MCF 10A (cell line): ENCODE measurements at places on chromosomes 2 and 18.
A peak's percentile ranks its signal among the peaks of the same experiment; 100 is the strongest.

- no peak for DNase-seq
Measured at GRCh38 chr2:73964223-73964622, 20.5 kb upstream of the TET3 start.

- no peak for DNase-seq
Measured at GRCh38 chr18:9333441-9334328, 888 bp upstream of the TWSG1 start.

GRCh38 chr2:235468978-235469655 is 24.7 kb upstream of the AGAP1 start:
- peak; percentile 95 for DNase-seq

DNA sequence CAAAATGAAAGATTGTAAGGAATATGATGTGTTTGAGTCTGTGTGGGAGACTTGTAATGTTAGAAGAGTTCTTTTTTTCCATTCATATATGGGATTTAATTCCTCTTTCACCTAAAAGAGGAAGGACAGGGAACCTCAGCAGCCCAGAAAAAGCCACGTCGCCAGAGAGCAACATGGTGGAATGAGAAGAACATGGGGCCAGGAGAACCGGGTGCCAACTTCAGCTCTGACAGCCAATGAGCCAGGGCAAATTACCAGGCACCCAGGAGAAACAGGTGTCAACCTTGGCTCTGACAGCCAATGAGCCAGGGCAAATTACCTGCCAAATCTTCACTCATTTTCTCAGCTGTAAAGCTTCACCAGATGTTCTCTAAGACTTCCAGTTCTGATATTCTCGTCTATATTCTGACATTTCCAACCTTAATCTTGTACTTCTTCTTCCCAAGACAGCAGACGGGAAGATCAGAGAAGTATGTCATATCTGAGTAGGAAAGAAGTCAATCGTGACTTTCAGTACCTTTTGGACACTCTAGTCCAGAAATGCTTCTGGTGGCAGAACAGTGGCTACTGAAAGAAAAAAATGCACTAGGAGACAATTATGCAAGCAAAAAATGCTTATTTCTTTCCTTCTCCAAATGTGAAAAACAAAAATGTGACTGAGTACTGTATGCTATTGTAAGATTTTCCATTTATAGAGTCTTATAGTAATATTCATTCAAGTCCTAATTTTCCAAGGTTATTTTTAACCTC is 79.2 kb upstream of the COL5A2 start:
- DNase-seq = no peak

DNA sequence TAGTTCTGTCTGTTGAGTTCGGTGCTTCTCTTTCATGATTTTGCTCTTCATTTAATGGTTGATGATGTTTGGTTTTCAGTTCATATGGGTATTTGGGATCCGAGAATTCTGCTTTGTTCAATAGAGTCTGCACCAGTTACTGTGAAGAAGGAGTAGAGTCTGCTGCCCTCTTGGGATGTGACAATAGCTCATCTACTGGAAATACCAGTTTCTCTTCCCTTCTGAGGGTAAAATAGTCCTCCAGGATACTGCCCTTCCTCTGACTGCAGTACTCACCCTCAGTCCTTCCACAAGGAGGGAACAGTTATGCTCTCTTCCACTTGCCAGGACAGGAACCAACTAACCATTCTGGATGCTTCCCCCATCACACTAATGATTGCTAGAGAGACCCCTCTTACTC is 12.5 kb upstream of the TNFAIP6 start:
- DNase-seq = no peak

DNA sequence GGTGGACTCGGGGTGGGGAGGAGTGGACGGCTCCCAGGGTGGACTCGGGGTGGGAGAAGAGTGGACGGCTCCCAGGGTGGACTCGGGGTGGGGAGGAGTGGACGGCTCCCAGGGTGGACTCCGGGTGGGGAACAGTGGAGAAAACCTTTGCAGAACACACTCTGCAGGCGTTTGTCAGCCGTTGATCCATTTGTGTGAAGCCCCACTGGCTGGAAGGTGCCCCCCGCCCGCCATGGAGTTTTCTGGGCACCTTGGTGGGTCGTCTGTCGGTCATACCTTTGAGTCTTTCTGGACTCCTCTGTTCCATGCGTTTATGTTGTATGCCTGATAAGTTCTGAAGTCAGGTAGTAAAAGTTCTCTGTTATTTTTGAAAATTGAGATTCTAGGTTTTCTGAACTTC is 12.5 kb downstream of the CTDP1 start:
- no peak for DNase-seq

- DNase-seq = no peak
Measured at GRCh38 chr2:8123464-8123863, 558.4 kb upstream of the ID2 start.

DNA sequence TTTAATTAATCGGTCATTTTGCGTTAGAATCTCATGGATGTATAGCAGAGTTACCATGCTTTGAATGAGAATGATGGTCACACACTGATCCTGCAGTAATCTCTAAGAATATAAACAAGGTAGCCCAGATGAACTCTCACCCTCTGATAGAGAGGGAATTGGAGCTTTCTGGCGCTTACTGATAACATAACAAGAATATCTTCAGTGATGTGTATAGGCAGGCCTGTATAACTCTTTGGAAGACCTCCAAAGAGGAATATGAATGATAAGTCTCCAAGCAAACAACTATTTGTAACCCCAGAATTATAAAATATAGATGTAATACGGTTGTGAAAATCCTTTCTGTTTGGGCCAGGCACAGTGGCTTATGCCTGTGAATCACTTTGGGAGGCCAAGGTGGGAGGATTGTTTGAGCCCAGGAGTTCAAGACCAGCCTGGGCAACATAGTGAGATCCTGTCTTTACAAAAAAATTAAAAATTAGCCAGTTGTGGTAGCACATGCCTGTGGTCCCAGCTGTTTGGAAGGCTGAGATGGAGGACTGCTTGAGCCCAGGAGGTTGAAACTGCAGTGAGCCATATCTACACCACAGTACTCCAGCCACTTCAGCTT is 52.5 kb upstream of the LTBP1 start:
- DNase-seq = no peak

- peak; percentile 81 for DNase-seq
Measured at GRCh38 chr18:57780318-57780705, 22.8 kb downstream of the ATP8B1 start.
